ENCODE measurements at places on chromosomes 7 and 10.

DNA sequence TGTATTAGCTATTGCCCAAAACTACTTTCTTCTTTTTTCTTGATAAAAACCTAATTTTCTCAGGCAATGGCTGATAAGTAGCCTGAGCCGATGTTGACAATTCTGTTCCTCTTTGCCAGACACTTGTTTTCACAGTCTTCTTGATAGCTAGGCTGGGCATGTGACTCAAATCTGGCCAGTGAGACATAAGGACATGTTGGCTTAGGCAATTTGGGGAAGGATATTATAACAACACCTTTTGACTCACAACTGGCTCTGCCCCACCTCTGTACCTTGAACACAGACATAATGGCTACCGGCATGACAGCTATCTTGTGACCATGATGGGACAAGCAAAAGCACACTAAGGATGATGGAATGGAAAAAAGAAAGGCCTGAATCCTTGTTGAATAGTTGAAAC is 72.9 kb upstream of the GPR22 start:
- no peak for DNase-seq

DNA sequence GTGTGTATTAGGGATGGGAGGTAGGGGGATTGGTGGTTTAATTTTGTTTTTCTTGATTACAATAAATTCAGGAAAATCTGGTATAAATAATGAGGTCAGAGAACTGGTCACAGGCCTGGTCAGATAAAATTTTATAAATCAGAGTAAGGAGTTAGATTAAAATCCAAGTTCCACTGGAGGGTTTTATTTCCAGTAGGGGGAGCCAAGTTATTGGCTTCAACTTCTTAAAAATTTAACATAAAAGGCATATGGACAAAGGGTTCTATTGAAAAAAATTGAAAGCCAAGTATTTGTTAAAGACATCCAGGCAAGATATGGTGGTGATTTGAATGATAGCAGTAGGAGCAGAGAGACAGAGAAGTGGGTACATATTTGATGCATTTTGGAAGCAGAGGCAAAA is 763.3 kb downstream of the SORCS1 start:
- DNase-seq: no peak

DNA sequence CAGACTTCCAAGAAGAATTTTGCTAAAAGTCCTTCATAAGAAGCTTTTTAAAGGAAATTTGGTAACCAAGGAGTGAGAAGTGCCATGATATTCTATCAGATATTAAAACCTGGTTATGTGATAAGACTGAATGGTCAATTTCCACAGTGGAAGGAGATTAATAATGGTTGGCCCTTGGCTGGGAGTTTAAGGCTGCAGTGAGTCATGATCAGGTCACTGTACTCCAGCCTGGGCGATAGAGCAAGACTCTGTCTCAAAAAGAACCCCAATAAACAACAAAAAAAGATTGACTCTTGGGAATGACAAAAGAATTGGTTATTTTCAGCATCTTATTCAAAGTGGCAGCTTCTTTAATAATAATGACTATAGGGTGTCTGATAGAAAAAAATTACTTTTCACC is 37.2 kb downstream of the EXOC4 start:
- no peak for DNase-seq

GRCh38 chr7:142709921-142710320 is 39.4 kb upstream of the PRSS1 start:
- DNase-seq: no peak

DNA sequence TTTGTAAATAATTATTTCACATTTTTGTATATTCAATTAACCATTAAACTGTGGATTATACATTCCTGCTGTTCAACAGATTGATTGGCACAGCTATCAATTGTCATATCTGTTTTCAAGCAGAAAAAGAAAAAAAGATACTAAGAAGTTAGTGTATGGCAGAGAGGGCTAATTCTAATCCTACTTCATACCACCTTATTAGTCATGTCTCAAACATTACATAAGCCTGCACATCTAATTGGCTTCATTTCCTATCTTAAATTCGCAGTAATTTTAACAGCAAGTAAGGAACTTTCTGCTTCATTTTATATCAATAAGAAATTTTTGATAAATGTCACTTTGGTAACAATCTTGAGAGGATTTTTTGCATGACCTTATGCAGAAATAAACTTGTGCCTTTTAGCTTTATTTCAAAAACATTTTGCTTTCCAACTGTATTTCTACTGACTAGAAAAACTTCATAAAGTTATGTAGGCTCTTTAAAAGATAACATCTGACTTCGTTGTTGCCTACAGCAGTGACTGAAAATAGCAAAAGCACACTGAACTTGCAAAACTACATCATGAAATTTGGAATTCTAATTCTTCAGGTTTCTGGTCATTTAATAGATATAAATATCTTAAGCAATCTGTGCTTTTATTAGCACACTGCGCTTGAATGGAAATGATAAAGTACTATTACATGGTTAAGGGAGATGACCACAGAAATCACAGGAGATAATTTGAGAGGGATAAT is 111.5 kb downstream of the SEMA3C start:
- DNase-seq: no peak

- DNase-seq: no peak
These were observed 128.6 kb upstream of the BMPER start for GRCh38 chr7:33776788-33777187.

DNA sequence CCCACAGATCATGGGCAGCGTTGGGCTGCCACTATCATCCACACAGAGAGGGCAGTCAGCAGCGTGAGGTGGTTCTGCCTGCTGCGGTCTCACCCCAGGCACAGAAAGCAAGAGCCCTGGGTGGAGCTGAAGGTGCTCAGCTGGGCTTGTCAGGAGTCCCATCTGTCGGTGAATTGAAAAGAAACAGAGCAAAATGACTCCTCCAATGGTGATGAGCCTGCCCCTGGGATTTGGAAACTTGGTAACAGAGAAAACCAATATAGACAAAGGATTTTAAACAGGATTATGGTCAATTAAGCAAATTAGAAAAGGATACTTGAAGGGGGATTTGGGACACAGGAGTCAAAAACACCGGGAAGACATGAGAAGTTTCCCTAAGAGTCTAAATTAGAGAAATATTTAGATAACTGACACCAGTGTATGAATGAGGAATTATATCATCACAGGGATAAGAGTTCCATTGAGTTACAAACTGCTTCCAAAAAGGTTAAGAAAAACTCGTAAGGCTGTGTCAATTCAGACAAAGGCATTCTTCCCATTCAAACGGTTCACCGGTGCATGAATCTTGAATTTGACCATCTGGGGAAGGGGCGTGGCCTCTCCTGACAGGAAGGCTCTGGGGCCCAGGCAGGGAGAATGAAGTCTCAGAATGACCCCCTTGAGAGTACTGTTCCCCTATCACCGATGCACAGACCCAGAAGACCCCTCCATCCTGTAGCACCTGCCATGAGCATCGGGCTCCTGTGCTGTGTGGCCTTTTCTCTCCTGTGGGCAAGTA is 70.0 kb upstream of the PRSS58 start:
- no peak for DNase-seq

- DNase-seq: no peak
These were observed 8.6 kb upstream of the TARP start for GRCh38 chr7:38282081-38282480.

GRCh38 chr7:47379629-47380324 is 202.1 kb downstream of the TNS3 start:
- no peak for DNase-seq

DNA sequence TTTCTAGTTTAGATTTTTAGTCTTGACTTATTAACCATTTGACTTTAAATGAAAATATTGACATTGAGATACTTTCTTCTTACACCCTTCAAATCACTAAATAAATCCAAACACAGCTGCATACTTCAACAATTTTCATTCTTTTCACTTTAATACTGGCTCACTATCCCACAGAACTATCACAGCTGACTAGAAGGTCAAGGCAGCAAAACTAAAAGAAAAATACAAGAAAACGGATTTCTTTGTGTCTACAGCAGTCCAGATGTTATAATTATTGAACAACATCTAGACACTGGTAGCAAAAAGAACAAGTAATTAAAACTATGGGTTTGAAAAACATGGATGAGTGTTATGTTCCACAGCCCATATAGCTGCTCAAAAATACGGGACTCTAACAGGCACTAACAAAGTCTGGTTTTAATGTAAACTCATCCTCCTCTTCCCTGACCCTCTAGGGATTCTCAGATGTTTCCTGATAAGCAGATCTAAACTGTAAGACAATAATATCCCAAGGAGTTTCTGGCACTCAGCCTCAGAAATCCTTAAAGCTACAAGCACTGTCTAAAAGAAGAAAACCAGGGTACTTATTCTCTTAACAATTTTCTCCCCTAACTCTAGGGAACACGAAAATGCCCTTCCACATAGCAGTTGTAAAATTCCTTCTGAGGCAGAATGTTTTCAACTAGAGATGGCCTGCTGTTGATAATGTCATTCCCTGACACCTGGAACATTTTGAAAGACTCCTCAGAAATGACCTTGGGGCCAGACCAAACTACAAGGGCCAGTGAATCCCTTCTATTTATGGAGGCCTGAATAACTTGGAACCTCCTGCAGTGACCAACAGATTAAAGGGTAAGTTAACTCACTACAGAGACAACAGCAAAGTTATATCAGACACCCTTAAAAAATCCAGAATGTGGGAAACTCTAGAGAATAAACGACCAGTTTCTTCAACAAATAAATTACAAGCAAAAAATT is 12.8 kb downstream of the DNMBP start:
- DNase-seq: no peak

- no peak for DNase-seq
These were observed 234.7 kb upstream of the GLI3 start for GRCh38 chr7:42471573-42472174.

DNA sequence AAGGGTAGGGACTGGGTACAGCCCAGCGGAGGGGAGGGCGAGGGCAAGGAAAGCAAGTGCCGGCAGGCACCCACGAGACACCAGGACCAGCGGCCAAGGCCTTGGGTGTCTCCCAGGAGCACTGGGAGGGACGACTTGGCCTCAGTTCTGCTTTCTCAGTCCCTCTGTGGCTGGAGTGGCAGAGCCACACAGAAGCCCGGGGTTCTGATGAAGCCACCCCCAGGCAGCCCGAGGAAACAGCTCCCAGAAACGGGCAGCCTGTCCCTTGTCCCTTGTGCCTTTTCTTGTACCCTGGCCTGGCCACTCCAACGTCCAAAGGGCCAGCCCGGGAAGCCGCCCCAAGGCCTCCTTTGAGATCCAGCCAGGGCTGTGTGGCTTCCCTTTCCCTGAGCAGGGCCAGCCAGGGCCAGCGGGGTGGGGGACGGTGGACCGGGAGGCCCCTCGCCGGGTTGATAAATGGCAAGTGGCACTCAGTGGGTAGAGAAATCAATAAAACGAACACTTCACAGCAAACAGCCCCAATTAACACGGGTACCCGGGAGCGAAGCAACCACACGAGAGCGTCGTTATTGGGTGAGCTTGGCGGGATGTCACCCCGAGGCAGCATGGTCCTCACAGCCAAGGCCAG is 69.8 kb upstream of the GNA12 start:
- DNase-seq: no peak

GRCh38 chr7:122618585-122619189 is 80.2 kb downstream of the RNF133 start:
- DNase-seq: no peak

GRCh38 chr10:86362129-86362527 is 4.5 kb downstream of the GRID1 start:
- no peak for DNase-seq

- no peak for DNase-seq
These were observed 129.0 kb downstream of the MARCHF5 start for GRCh38 chr10:92419740-92420545.

- no peak for DNase-seq
These were observed 541.5 kb upstream of the ZWINT start for GRCh38 chr10:56902554-56902953.

DNA sequence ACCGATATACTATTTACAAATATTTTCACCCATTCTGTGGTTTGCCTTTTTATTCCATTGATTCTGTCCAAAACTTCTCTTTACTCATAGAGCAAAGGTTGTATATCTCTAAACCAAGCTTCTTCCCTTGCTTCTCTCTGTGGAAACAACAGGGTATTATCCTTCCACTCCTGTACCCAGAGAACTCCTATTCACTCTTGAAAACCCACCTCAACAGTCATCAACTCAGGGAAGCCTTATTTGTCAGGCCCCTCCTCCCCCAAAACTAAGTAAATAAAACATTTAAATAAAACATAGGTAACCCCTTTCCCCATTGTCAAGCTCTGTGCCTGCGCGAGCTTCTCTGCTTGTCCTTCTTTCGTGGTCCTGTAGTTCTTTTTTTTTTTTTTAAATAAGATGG is 44.6 kb downstream of the GTF2IRD1 start:
- no peak for DNase-seq

- DNase-seq: no peak
These were observed 118.5 kb downstream of the LRRC18 start for GRCh38 chr10:48821111-48821510.

GRCh38 chr7:6478186-6478585 is 30.4 kb upstream of the DAGLB start:
- DNase-seq: no peak

- no peak for DNase-seq
These were observed 126.8 kb downstream of the KAT6B start for GRCh38 chr10:74953214-74953613.

DNA sequence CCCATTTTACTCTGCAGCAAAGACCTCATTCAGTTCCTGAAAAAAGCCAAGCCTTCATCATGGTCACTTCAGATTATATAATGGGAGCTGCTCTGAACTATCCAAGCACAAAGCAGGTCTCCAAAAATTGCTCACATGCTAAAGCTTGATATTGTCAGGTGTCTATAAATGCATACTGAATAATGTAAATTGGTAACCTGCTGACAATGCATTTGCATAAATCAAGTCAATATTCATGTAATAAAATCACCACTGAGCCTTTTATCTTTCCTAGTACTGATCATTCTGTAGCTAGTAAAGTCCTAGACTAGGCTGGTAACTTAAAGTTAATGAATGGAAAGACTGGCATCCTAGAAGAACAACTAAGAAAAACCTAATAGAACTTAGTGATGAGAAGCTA is 188.3 kb downstream of the IMMP2L start:
- DNase-seq: no peak

DNA sequence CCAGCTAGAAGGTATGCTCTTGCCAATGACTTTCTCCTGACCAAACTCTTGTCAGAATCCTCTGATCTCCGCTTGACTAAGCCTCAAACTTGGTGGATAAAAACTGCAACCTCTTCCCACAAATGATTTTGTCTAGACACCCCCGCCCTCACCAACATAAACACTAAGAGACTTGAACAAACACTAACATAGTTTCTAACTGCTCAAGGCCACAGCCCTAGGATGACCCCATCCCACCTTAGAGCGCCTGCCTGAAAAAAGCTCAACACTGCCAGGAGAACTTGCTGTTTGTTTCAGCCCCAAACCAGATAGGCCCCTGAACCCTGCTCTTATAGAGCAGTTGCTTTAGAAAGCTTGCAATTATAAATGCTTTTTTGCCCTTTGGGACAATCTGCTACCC is 71.8 kb downstream of the LRRN3 start:
- no peak for DNase-seq

- DNase-seq: no peak
These were observed 790.8 kb upstream of the KCND2 start for GRCh38 chr7:119482209-119482608.

DNA sequence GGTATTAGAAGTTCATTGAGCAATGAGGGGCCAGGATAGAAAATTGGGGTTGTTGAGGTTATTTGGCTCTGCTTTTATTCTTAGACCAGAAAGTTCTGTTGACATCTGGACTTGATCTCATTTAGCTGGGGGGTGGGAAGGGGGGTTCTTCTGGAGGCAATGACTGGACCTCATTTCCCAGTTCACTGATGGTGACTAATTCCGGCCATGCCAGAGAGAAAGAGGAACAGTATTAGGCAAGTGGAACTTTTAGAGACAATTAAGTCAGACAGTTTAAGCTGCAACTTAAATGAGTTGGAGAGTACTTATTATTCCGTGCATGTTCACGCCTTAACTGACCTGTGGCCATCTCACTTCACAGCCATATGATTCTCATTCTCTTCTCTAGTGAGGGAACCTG is 512.5 kb downstream of the REEP3 start:
- no peak for DNase-seq

All from stimulated activated CD8-positive, alpha-beta memory T cell treated with anti-CD3 and anti-CD28 coated beads, Interleukin-4, amount 100 ng/mL, for 1 hour (primary cell).